Caki2 (cell line): ENCODE measurements at places on chromosomes 2 and 18. TPM values are rescaled to one million over a fixed set of nuclear protein-coding genes. Genes with fewer than 3 reads are reported as not detected.

DNA sequence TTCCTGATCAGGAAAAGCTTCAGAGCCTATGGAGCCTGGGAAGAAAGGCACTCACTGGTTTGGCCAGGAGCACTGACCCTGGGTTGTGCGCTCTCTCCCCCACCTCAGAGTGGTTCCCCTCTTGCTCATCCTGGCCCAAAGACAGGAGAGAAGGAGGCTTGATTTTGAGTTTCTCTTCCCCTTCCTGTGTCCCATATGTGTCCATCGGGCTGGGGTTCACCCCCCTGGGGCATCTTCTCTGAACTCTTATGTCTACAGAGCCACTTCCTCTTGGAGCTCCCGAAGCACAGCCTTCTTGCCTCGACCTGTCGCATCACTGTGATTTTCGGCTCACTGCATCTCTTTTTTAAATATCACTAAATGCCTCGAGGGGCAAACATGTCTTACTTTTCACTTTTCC, 692.3 kb downstream of the RNF144A start:
- DNase-seq, result no peak

GRCh38 chr2:43302182-43302960, 76.0 kb upstream of the ZFP36L2 start:
- DNase-seq, result no peak

DNA sequence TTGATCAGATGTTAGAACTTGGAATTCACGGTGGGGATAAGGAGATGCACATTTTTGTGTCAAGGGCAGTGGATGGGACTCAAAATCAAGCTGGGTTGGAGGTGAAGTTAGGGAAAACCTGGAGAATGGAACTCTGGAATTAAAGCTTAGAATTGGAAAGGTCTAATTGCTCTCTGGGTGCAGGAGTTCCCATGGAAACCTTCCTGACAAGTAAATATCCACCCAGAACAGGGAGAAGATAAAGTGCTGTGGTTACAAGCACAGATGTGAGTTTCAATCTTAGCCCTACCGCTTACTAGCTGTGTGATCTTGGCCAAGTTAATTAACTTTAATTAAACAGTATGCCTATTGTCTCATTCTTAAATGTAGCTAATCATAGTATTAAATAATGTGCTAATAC, 71.3 kb upstream of the TCF7L1 start:
- no peak for DNase-seq

- DNase-seq, result no peak
Observed at GRCh38 chr2:165633431-165633830, 160.6 kb downstream of the GALNT3 start.

Gene MYO1B
- 46.5 and 47.0 TPM in 2 replicates for total RNA-seq

DNA sequence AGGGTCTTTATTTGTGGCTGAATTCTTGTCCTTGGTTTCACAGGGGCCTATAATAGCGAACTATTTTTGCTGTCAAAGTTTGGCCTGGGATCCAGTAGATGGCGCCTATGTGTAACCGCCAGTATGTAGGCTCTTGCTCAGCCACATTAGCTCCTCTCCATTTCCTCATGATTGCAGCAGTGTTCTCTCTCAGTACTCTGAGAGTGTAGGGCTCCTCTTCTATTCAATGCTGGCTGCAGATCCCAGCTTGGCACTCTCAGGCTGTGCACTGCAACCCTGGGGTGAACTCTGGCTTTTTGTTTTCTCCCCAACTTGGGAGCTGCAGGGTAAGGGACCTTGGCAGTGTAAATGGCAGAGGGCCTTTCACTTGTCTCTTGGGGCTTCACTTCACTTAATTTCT, 344.6 kb upstream of the CHAC2 start:
- peak; percentile 14 for DNase-seq

Gene CYTIP
- total RNA-seq, result 0.07 TPM in 1 of 2 replicates, not detected in the other

DNA sequence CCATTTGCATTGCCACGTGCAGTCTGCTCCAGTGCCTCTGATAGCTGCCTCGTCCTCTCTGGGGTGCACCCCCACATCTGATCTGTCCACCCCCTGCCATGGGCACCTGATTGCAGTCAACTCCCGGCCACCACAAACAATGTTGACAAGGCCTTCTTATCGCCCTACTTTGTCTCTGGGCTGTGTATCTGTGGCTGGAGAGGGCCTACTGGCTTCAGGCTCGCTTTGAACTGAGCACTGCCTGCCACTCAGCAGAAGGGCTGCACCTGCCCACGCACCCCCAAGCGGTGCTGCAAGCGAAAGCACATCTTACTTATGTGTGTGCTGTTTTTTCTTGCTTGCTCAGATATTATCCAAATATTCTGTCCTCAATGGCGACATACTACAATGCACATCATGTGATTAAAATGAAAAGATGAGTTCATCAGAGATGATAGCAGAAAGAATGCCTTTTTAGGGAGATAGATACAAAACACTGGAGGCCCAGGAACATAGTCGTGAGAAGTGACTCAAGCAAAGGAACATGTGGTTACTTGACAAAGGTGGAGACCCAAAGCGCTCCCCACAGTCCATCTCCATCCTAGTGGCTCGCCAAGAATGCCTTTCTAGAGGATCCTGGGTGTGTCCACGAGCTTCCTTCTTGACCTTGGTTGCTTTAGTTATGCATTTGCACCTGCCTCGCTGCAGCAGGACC, 28.8 kb downstream of the FBLN7 start:
- no peak for DNase-seq

DNA sequence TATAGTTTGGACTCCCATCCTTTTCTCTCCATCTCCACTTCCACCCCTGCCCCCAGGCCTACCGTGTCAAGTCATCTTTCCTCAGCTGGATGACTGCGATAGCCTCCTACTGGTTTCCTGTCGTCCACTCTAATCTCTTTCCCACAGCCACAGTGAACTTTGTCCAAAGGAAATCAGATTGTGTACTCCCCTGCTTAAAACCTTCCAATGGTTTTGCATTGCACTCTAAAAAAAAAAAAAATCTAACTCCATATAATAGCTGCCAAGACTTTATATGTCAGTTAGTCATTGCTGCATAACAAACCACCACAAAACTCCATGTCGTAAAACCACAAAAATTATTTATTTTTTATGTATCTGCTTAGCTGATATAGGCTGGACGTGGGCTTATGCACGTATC, 160.2 kb upstream of the CCDC68 start:
- no peak for DNase-seq

DNA sequence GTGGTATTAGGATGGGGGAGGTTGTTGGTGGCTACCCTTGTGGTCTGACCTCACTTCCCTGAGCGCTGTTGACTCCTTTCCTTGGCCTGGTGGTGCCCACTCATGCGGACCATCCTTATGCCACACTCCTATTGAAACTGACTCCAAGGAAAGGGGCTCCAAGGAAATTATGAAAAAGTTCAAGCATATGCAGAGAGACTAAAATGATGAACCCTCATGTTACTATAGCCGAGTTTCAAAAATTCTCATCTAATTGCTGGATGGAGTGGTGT, 96.2 kb upstream of the STPG4 start:
- peak; percentile 32 for DNase-seq

- DNase-seq, result no peak
Observed at GRCh38 chr2:237426517-237426916, 12.6 kb upstream of the COL6A3 start.

Gene TRIM54
- total RNA-seq, result not detected in 2 replicates

GRCh38 chr2:207274530-207275189, 108.9 kb upstream of the KLF7 start:
- DNase-seq, result no peak

Gene ERFE
- total RNA-seq, result 39.5 and 53.4 TPM in 2 replicates

DNA sequence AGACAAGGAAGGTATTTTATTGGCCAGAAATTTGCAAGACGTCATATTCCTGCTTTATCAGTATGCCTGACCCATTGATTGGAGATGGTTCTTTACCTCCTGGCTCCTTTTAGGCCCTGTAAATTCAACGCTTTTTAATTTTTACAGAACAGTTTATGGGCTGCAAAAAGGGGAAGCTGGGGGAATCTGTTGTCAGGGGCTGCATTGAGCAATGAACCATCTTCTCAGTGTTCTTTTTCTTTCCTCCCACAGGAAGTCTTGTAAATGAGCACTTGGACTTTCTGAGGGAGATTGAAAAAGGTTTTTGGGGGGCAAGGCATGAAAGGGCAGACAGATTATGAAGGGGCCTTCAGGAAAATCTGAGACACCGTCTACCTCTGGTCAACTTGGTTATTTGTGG, 503.6 kb upstream of the TNP1 start:
- no peak for DNase-seq

DNA sequence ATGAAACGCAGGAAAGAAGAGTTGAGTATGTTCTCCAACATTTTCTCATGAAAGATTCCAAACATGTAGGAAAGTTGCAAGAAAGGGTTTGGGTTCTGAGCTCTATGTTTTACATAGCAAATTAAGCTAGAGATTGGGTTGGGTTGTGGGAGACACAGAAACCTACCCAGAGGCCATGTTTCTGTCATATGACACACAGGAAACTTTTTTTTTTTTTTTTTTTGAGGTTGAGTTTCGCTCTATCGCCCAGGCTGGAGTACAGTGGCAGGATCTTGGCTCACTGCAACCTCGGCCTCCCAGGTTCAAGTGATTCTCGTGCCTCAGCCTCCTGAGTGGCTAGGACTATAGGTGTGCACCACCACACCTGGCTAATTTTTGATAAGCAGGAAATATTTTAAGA, 57.6 kb downstream of the DOCK10 start:
- DNase-seq, result no peak

- DNase-seq, result peak; percentile 12
Observed at GRCh38 chr2:174778085-174778981, 14.1 kb upstream of the CHRNA1 start.

Gene C2orf76
- 16.3 and 20.8 TPM in 2 replicates for total RNA-seq

Gene REG3A
- not detected in 2 replicates for total RNA-seq

DNA sequence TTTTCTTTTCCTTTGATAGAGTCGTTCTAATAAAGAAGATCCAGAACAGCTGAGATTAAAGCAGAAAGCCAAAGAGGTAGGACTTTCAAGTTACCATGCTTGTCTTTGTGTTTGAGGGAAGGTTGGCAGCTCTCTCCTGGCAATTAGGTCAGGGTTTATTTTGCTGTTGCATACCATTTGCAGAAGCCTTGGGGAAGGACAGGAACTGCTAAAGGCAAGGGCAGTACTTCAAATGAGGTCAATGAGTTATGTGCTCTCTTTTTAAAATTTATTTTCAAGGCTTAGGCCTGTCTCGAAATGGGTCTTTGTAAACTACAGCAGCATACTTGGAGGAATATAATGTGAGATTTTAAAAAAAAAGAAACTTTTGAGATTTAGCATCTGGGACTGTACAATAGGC, 108.9 kb downstream of the TAF4B start:
- DNase-seq, result no peak

- no peak for DNase-seq
Observed at GRCh38 chr2:8134985-8135682, 546.7 kb upstream of the ID2 start.

- peak; percentile 29 for DNase-seq
Observed at GRCh38 chr2:49770919-49771318, 616.6 kb upstream of the FSHR start.

Gene ALKAL2
- 2.0 TPM in 1 of 2 replicates, not detected in the other for total RNA-seq

GRCh38 chr2:122831649-122832048, 1076.2 kb downstream of the TSN start:
- DNase-seq, result no peak

GRCh38 chr2:162579169-162579568, 235.2 kb downstream of the GCA start:
- peak; percentile 8 for DNase-seq

DNA sequence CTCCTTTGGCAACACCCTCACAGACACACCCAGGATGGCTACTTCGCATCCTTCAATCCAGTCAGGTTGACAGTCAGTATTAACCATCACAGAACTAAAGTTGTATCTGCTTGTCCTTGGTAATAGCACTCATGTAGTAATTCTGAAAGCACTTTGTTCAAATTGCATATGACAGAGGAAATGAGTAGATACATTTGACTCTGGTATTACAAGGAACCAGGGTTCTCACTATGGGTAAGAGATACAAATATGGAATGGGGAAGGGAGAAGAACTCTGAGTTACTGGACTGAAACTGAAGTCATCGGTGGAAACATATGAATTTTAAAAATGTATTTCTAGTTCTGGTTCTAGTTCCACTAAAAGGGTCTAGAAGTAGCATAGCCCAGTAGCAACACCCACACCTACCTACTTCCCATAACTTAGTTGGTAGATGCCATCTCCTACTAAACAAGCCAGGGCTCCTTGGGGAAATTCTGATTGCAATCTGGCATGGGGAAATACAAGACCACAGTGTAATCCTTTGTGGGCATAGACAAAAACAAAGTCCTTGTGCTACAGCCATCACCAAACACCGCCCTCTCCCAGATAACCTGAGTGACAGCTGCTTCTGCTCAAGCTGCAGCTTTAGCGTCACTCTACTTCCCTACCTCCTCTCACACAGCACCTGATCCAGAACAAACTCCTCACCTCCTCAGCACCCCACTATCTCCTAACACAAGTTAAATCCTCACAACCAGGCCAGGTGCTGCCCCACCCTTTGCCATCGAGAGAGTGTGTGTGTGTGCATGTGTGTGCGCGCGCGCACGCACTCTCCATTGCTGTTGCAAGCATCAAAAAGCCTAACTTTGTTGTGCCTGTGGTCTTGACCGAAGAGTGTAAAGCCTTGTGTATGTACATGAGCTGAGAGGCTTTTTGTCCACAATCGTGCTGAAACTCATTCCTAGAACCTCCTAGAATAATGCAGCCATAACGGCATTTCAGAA, 31.4 kb upstream of the CD226 start:
- no peak for DNase-seq

Gene SLC4A1AP
- 27.6 and 37.5 TPM in 2 replicates for total RNA-seq

DNA sequence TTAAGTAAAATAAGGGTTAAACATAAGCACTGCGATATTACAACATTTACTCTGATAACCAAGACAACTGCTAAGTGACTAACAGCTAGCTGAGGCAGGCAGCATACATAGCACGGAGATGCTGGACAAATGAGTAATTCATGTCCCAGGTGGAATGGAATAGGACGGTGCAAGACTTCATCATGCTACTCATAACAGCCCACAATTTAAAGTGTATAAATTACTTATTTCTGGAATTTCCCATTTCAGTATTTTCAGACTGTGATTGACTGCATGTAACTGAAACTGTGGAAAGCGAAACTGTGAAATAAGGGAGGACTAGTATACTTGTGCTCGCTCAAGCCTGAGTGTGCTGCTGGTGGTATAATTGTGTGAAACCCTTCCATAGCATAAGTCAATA, 12.9 kb downstream of the IER3IP1 start:
- peak; percentile 33 for DNase-seq

- DNase-seq, result no peak
Observed at GRCh38 chr2:127620866-127621265, 25.1 kb upstream of the GPR17 start.

Gene ABI2
- 15.7 and 29.4 TPM in 2 replicates for total RNA-seq

Gene HOXD8
- total RNA-seq, result 20.0 and 22.0 TPM in 2 replicates

DNA sequence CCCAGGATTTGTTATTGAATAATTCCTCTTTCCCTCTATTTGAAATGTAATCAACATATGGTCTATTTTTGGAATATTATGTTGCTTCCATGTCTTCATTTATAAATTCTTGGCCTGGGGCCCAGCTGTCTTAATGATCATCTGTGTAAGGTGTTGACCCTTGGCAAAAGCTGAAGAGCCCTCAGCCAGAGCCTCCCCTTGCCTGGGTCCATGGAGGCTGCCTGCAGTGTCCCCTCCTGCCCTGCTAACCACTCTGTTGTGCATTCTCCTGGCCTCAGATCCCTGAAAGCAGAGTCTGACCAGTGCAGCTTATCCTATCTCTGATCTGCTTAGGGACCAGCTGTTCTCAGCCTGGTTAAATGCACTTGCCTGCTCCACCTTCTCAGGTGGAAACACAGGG, 226.1 kb upstream of the APCDD1 start:
- no peak for DNase-seq
